ENCODE measurements at places on chromosomes 16 and 17.

- peak; percentile 4 for ATAC-seq
These were observed 49.4 kb downstream of the KANSL1 start for GRCh38 chr17:46143827-46144236.

DNA sequence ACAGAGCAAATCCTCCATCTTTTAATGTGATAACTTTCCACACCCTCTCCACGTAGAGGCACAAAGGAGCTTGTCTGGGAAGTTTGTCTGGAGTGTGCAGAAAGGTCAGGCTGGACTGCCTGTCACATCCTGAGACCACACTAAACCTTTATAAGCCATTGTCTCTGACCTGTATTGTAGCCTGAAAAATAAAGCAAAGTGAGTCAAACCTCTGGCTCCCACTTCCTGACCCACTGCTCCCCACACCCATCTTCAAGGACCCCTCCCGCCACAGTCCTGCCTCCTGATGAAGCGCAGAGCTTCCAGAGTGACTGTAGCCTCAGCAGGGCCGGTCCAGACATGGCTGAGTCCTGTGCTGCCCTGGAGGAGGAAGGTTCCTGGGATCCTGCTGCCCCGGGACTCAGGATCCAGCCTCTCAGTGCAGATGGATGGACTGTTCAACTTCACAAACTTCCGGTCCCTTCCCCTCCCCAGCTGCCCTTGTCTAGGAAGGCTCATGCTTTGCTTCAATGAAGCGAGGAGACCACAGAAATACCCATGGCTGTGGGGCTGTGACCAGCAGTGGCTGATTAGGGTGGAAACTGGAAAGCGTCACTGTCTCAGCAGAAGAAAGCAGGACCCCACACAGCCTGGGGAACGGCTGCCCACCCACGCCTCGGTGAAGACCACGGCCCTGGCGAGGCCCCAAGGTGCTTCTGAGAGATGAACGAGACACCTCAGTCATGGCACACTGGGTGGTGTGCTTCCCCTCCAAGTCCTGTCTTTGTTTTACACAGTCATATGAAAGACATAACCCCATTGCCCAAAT, 30.9 kb upstream of the CLEC18B start:
- ATAC-seq, result no peak

DNA sequence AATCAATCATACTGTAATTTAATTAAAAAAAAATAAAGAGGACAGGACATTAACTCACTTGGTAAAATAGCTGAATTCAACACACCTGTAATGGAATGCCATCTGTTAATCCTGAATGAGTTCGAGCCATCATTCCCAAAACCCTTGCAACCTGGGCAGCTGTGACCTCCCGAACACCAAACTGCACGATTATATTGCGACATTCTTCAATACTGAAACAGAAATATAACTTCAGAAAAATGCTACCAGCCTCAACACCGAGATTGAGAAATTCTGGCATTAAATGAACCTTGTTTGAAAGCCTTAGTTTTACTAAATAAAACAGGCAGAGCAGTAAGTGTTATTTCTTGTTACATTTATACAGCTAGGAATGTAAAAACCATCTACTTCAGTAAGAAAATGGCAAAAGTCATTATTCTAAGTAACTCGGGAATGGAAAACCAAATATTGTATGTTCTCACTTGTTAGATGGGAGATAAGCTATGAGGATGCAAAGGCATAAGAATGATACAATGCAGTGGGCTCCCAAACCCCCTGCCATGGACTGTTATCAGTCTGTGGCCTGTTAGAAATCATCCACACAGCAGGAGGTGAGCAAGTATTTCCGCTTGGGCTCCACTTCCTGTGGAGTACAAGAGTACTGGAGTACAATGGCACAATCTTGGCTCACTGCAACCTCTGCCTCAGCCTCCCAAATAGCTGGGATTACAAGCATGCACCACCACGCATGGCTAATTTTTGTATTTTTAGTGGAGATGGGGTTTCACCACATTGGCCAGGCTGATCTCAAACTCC, 46.5 kb downstream of the CNOT1 start:
- ATAC-seq, result no peak

- ATAC-seq, result peak; percentile 69
These were observed 8.9 kb upstream of the RAPGEFL1 start for GRCh38 chr17:40168262-40168832.

DNA sequence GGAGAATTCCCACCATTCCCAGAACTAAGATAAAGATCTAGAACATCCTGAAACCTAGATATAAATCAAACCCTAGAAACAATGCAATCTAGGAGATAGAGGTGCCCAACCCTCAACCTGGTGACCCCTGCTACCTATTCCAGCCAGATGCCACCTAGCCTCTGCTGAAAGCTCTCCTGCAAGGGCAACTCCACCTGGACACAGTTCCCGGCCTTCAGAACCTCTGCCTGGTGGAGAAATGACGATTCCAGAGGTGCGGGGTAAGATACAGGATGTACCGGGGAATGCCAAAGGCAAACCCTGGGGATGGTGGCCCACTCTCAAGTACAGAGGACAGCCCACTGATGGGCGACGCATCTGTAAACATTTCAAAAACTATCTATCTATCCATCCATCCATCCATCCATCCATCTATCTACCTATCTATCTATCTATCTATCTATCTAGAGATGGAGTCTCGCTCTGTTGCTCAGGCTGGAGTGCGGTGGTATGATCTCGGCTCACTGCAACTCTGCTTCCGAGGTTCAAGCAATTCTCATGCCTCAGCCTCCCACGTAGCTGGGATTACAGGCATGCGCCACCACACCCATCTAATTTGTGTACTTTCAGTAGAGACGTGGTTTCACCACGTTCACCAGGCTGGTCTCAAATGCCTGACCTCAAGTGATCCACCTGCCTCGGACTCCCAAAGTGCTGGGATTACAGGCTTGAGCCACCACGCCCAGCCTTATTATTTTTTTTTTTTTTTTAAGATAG, 19.0 kb downstream of the MEAK7 start:
- ATAC-seq, result no peak

DNA sequence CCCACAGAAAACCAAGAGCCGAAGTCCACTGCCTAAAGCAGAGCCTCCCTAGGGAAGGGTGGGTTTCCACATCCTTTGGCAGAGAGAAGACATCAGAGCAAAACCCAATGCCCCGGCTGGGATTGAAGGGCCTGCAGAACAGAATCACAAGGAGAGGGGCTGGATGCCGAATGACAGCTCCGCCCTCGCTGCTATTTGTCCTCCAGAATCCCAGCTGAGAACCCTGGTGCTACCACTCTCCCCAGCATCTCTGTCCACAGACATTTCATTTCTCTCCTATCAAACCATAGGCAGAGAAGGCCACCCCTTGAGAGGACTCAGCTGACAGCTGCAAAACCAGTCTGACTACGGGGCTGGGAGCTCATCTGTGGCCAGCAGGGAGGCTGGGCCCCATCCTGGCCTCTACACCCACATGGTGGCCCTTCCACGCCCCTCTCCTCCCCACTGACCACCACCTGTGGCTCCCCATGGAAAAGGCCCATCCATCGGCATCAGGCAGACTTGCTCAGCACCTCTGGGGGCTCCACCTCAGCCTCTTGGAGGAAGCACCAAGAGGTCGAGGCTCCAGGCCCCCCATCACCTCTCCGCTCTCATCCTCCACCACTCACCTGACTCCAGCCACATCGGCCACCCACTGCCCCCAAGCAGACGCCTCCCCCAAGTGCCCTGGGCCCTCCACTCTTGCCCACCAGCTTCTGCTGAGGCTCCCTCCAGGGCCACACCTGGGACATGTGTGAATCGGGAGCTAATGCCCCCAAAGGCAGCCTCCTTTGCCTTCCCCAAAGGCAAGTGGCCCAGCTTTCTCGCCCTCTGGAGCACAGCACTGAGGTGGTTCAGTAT, 288.5 kb downstream of the C16orf95 start:
- ATAC-seq, result no peak
